ENCODE measurements at places on chromosomes 16 and 17.

GRCh38 chr17:48441231-48441711 lies 11.3 kb upstream of the SKAP1 start:
- no peak overlapping the region for H3K27ac ChIP-seq
- no peak for DNase-seq
- H3K4me1 ChIP-seq: no peaks in the 10 kb centered on the region
- H3K27me3 ChIP-seq: peaks cover 64% of the 10 kb centered on the region

GRCh38 chr16:3095869-3096268 lies 3.2 kb downstream of the ZSCAN10 start:
- no peak overlapping the region for H3K4me3 ChIP-seq
- no peak for DNase-seq
- H3K27me3 ChIP-seq: peaks cover 46% of the 10 kb centered on the region
- H3K27ac ChIP-seq: no peak overlapping the region
- H3K4me1 ChIP-seq: peaks cover 3% of the 10 kb centered on the region

DNA sequence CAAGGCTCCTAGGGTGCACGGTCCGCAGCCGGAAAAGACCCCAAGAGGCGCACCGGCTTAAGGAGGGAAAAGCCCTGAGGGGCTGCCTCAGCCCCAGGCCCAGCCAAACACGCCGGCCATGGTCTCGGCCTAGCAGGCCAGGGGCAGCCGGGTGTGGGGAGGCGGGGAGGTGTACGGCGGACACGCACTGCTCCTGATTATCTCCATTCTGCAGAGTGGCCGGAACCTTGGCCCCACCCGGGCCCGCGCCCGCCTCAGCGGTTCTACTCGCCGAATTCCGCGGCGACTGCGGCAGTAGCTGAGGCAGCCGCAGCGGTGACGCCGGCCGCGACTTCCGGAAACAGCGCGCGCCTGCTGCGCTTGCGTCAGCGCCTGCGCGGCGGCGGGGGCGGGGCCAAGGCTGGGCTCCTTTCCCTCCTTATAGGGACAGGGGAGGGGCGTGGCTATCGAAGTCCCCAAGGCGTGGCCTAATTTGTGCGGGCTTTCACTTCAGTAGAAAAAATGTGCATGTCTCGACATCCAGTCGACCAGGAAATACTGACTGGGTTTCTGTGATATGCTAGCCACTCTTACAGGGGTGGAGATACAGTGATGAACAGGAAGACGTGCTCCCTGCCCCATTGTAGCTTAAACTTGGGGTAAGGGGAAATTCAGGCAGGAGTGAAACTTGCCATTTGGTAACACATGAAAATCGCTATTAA lies at the start of gene PARN:
TSS of gene PARN (minus strand) at position 342 of the 701 bp plus-strand sequence. CDS start at position 207, 135 bp downstream.
- H3K4me3 ChIP-seq: peak within 1 kb of the TSS; percentile 73

GRCh38 chr17:32878211-32878610 lies 1.3 kb upstream of the MYO1D start:
- no peak overlapping the region for H3K4me3 ChIP-seq
- DNase-seq: peak; percentile 32
- H3K27me3 ChIP-seq: peaks cover 7% of the 10 kb centered on the region
- no peaks in the 10 kb centered on the region for H3K36me3 ChIP-seq
- peaks cover 2% of the 10 kb centered on the region for H3K4me1 ChIP-seq
- no peak overlapping the region for H3K27ac ChIP-seq

GRCh38 chr17:82134101-82134500 lies 36.1 kb upstream of the FASN start:
- no peaks in the 10 kb centered on the region for H3K4me1 ChIP-seq
- H3K27ac ChIP-seq: no peak overlapping the region
- peaks cover 2% of the 10 kb centered on the region for H3K36me3 ChIP-seq

GRCh38 chr16:30927789-30928378 lies 4.5 kb downstream of the FBXL19 start:
- H3K4me3 ChIP-seq: no peak overlapping the region
- no peak overlapping the region for H3K27ac ChIP-seq
- H3K27me3 ChIP-seq: no peaks in the 10 kb centered on the region
- H3K4me1 ChIP-seq: peaks cover 2% of the 10 kb centered on the region
- peaks cover 40% of the 10 kb centered on the region for H3K36me3 ChIP-seq
- peak; percentile 25 for DNase-seq

GRCh38 chr17:10668775-10669174 lies 11.7 kb upstream of the MYH3 start:
- DNase-seq: peak; percentile 83
- 0 out of 2 replicates have a peak, but pooled peaks cover 3% of the 10 kb centered on the region for H3K36me3 ChIP-seq
- H3K4me3 ChIP-seq: no peak overlapping the region
- no peaks in the 10 kb centered on the region for H3K27me3 ChIP-seq

DNA sequence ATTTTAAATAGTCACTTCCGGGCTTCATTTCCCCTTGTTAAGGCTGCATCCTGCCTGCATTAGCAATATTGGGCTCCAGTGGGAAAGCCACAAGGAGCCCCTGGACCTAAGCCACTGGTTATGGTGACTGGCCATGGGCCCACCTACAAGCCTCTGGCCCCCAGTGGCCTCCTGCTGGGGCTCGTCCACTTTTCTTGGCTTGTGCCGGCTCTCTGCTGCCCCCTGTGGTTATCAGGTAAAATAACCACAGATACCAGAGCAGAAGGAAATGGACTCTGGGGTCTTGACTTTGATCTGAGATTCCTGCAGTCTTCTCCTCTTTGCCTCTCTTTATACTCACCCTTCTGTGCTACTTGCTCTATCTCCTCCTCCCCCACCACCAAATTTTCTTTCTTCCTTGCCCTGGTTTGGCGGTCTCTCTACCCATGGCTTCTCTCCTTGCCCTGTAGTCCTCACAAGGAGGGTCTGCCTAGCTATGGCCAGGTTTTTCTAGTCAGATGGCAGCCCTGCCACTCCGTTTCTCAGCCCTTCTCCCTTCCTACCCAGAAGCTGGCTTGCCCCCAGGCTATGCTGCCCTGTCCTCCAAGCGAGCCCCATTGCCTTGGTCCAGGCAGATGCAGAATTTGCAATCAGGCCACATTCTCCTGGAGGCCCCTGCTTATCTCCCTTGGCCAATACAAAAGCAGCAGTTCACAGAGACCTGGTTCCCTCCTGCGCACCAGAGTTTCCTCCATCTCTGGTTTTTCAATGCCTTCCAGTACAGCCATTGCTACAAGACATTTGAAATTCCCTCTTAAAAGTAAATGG lies 82.9 kb upstream of the RCVRN start:
- no peaks in the 10 kb centered on the region for H3K4me1 ChIP-seq
- no peak overlapping the region for H3K27ac ChIP-seq
- no peaks in the 10 kb centered on the region for H3K36me3 ChIP-seq
- no peaks in the 10 kb centered on the region for H3K27me3 ChIP-seq
- peak; percentile 21 for DNase-seq

DNA sequence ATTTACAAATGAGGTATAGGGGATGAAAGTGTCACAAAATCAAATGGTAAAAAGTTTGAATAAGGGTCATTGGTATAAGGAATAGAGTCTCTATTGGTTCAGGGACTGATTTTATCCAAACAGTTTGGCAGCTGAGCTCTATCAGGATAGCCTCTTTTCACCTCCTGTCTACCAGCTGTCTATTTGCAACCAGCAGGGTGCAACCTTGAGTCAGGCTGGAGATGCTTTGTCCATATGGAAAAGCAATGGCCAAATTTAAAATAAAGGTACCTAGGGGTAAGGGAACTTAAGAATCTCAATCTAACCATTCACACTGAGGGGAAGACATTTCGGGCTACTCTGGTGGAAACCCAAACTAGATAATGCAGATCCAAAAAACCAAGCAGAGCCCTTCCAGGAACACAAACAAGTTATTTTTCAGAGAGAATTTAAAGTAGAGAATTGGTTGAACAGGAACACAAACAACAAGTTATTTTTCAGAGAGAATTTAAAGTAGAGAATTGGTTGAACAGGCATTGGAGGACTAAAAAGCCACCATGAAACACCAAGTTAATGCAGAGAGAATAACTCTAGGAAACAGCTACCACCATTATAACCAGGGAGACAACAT lies 12.6 kb upstream of the CA10 start:
- no peaks in the 10 kb centered on the region for H3K4me1 ChIP-seq
- H3K4me3 ChIP-seq: no peak overlapping the region
- H3K27ac ChIP-seq: no peak overlapping the region
- DNase-seq: no peak
- H3K27me3 ChIP-seq: no peaks in the 10 kb centered on the region

DNA sequence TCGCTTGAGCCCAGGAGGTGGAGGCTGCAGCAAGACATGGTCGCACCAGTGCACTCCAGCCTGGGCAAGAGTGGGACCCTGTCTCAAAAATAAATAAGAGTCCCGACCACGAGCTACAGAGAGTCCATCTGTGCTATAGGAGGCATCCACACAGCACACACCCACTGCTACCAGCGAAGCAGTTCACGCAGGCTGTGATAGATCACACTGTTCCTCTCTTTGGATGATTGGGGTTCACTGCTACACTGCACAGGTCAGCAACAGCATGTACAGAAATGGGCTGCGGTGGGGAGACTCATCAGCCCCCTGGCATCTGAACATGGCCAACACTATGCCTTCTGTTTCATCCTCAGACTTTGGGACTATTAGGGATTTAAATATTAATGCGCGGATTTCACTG lies 33.8 kb downstream of the PMM2 start:
- no peak for DNase-seq
- no peaks in the 10 kb centered on the region for H3K27me3 ChIP-seq
- H3K4me1 ChIP-seq: no peaks in the 10 kb centered on the region
- no peak overlapping the region for H3K4me3 ChIP-seq
- peaks cover 40% of the 10 kb centered on the region for H3K36me3 ChIP-seq

- H3K27ac ChIP-seq: no peak overlapping the region
- no peak for DNase-seq
- no peaks in the 10 kb centered on the region for H3K27me3 ChIP-seq
- H3K4me3 ChIP-seq: no peak overlapping the region
Observed at GRCh38 chr16:13529193-13529982, 390.6 kb upstream of the ERCC4 start.

DNA sequence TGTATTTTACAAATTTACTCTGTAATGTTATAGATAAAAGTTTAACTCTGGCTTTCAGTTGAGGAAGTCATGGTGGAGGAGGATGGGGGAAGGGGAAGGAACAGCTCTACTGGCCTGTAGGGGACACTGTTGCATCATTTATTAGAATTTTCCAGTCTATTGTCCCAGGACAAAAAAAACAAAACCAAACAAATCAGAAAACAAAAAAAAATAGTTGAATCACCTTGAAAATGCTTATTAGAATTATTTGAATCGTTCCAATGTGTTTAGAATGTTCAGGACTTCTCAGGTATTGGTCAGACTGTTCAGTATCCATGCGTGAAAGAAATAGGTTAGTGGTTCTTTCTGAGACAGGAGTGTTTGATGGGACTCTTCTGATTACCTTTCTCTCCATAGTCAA lies 242.0 kb downstream of the FTO start:
- DNase-seq: peak; percentile 64
- H3K27ac ChIP-seq: no peak overlapping the region
- H3K27me3 ChIP-seq: no peaks in the 10 kb centered on the region
- H3K36me3 ChIP-seq: 0 out of 2 replicates have a peak, but pooled peaks cover 2% of the 10 kb centered on the region
- peaks cover 2% of the 10 kb centered on the region for H3K4me1 ChIP-seq
- no peak overlapping the region for H3K4me3 ChIP-seq

- H3K4me1 ChIP-seq: no peaks in the 10 kb centered on the region
- no peaks in the 10 kb centered on the region for H3K36me3 ChIP-seq
- H3K27me3 ChIP-seq: no peaks in the 10 kb centered on the region
- no peak for DNase-seq
- no peak overlapping the region for H3K27ac ChIP-seq
Observed at GRCh38 chr16:78200623-78201096, 101.2 kb downstream of the WWOX start.

DNA sequence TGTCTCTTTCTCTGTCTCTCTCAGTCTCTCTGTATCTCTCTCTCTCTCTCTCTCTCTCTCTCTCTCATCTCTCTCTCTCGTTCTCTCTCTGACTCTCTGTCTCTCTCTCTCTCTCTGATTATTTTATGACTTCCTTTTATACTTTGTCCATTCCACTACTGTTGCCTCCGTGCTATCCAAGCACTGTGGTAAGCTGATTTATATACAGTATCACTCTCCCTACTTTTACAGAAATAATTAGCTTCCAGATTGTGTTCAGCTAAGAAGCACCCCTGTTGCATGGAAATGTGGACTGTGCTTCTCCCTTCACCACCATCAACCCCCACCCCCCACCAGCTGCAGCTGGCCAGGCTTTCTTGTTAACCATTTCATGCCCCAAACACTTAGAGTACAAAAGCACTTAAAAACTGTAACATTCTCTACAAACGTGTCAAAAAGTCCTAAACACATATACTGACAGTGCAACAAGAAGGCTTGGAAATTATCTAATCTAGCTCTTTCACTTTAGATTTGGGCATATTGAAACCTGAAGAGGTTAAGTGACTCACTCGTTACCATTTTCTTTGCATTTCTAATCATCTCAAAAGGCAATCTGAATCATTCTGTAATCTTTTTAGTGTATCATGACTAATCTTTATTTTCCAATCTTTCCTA lies 11.6 kb upstream of the TMEM100 start:
- H3K27ac ChIP-seq: no peak overlapping the region
- DNase-seq: peak; percentile 66
- peaks cover 18% of the 10 kb centered on the region for H3K4me1 ChIP-seq
- no peaks in the 10 kb centered on the region for H3K36me3 ChIP-seq
- no peaks in the 10 kb centered on the region for H3K27me3 ChIP-seq

DNA sequence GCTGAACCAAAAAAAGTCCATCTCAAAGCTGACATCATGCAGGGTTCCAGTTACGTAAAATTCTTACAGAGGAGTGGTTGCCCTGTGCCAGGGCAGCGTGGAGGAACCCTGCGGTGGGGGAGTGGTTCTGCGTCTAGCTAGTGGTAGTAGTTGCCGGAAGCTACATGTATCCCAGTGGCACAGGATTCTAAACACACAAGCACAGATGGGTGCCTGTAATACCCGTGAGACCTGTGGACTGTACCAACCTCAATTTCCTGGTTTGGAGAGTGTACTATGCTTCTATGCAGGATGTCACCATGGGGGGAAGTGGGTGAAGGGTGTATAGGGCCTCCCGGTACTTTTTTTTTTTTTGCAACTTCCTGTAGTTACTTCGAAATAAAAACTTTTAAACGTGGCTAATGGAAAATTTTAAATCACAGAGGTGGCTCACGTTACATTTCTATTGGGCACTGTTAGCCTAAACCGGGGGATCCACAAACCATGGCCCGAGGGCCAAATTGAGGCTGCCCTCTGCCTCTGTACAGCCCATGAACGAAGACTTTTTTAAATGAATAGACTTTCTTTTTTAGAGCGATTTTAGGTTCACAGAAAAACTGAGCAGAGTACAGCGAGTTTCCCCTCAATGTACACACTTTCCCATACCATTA lies 38.5 kb downstream of the TBC1D16 start:
- H3K4me1 ChIP-seq: peaks cover 20% of the 10 kb centered on the region
- peaks cover 10% of the 10 kb centered on the region for H3K36me3 ChIP-seq
- DNase-seq: no peak
- H3K27me3 ChIP-seq: no peaks in the 10 kb centered on the region

DNA sequence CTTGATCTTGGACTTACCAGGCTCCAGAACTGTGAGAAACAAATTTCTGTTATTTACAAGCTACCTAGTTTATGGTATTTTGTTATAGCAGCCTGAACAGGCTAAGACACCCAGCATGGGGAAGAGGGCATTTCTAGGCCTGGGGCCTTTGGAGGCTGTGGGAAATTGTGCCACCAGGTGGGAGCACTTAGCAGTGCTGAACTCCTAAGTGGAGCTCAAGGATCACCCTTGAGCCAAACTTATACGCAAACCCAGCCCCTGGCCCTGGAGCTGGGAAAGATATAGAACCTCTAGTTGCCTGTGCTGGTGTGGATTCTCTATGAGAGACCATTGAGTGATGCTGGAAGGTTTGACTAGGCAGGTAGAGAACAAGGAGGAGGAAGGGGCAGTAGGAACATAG lies 36.1 kb downstream of the MIS12 start:
- no peak overlapping the region for H3K4me3 ChIP-seq
- H3K4me1 ChIP-seq: peaks cover 20% of the 10 kb centered on the region
- no peak for DNase-seq
- H3K27ac ChIP-seq: no peak overlapping the region
